ENCODE measurements at places on chromosomes 5 and 9. TPM values are rescaled to one million over a fixed set of nuclear protein-coding genes. Genes with fewer than 3 reads are reported as not detected.
A peak's percentile ranks its signal among the peaks of the same experiment; 100 is the strongest.

DNA sequence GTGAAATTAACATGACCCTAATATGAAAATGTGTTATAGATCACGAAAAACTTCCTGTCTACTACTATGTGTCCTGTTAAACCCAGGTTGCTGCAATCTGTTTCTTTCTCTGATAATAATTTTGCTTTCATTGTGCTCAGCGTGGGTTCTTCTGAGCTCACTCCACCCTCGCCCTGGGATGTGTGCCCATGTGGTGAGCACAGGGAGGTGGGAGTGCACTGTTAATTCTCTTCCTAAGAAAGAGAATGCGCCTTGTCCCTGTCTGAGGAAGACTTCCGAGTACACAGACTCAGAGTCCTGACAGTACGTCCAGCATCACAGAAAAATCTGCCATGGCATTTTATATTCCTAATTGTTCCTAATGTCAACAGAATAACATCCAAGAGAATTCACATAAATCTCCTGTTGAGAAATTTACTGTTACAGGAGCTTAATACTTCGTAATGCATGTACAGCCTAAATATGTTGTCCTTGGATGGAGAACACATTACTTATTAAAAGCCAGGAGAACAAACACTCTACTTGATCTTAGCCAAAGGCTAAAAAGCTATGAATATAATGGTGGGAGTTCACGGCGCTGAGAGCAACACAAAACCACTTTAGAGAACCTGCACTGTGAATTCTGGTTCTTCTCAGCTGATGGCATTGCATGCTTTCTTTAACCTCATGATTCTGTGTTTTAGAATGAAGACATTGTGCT lies 102.6 kb downstream of the PDE4D start:
- no peak for DNase-seq
- peaks cover 52% of the 10 kb centered on the region for H3K4me1 ChIP-seq
- no peaks in the 10 kb centered on the region for H3K36me3 ChIP-seq
- peak overlapping the region; percentile 10 for H3K4me3 ChIP-seq
- peak overlapping the region; percentile 8 for H3K27ac ChIP-seq

- peaks cover 19% of the 10 kb centered on the region for H3K36me3 ChIP-seq
- DNase-seq, result peak; percentile 98
Measured at GRCh38 chr5:149002053-149002452, 60.8 kb downstream of the SH3TC2 start.

GRCh38 chr9:35495984-35496383 lies 6.1 kb downstream of the RUSC2 start:
- no peak overlapping the region for H3K27ac ChIP-seq
- H3K4me1 ChIP-seq, result peaks cover 71% of the 10 kb centered on the region
- no peak overlapping the region for H3K4me3 ChIP-seq
- H3K27me3 ChIP-seq, result no peaks in the 10 kb centered on the region

GRCh38 chr5:149759563-149759962 lies 29.5 kb downstream of the PPARGC1B start:
- H3K27me3 ChIP-seq, result peaks cover 29% of the 10 kb centered on the region
- H3K4me3 ChIP-seq, result no peak overlapping the region
- DNase-seq, result no peak
- H3K36me3 ChIP-seq, result no peaks in the 10 kb centered on the region
- H3K27ac ChIP-seq, result no peak overlapping the region

DNA sequence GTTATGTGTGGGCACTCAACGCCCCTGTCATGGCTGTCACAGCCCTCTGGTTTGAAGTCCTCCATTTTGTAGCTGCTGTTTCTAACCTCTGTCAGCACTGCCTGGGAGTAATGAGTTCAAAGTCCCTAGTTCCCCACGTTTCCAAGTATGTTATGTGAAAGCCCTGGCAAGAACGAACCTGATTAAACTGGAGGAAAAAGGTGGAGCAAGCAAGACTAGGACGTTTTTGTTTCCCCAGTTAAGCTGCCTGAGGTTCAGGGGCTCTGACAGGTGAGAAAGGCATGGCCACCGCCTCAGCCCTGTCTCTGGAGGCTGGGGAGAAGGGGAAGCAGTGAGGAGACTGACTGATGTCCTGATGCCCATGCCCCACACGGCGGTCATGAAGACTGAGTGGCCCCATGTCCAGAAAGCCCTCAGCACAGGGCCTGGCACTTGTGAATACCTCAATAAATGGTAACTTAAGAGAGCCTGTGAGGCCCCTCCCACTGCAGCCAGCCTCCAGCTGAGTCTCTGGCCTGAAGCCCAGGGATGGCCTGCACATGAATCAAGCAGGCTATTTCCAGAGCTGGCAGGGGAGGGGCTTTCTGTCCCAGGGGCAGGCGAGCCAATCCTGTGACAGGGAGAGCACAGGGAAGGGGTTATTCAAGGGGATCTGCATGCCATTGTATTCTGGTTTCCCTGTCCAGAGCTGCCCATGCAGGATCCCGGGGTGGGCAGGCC lies 61.8 kb downstream of the PFDN1 start:
- DNase-seq, result peak; percentile 87
- peaks cover 48% of the 10 kb centered on the region for H3K4me1 ChIP-seq
- H3K27me3 ChIP-seq, result peaks cover 2% of the 10 kb centered on the region

DNA sequence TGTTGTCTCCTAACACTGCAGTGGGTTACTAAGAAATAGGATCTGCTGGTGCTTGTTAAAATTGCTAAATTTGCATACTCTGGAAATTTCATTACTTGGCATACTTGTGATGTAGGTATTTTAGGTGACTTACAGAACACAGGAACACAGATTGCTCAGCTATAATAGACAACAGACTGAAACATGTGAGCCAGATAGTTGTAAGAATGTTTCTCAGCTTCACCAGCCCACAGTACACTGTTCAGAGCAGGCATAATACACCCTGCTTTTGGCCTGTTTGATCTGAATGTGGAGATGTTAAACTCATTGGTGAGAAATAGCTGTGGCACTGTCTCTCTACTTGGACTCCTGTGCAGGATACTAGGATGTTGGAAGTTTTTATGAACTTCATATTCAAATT lies 275.7 kb downstream of the CSNK1G3 start:
- H3K4me3 ChIP-seq, result no peak overlapping the region
- no peaks in the 10 kb centered on the region for H3K27me3 ChIP-seq
- no peak for DNase-seq
- no peaks in the 10 kb centered on the region for H3K4me1 ChIP-seq
- H3K36me3 ChIP-seq, result peaks cover 18% of the 10 kb centered on the region
- H3K27ac ChIP-seq, result no peak overlapping the region

DNA sequence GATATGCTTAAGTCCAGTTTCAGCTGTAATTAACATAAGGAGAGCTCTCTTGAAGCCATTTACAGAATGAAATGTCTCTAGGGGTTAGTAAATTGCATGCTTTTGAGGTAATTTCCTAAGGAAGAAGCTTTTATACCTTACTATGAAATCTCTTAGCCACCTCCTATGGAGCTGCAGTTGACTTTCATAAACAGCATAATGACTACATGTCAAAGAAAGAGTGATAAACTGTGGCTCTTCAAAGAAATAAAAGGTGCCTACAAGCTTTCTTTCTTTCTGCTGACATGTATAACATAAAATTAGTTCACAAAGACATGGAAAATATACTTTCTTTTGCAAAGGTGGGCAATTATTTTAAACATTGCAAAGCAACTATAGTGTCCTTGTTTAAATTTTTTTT lies 90.8 kb downstream of the TMEM167A start:
- DNase-seq, result no peak
- peaks cover 3% of the 10 kb centered on the region for H3K27me3 ChIP-seq
- no peak overlapping the region for H3K4me3 ChIP-seq
- no peaks in the 10 kb centered on the region for H3K4me1 ChIP-seq
- no peak overlapping the region for H3K27ac ChIP-seq
- H3K36me3 ChIP-seq, result no peaks in the 10 kb centered on the region

- peaks cover 28% of the 10 kb centered on the region for H3K27me3 ChIP-seq
- no peaks in the 10 kb centered on the region for H3K4me1 ChIP-seq
- no peaks in the 10 kb centered on the region for H3K36me3 ChIP-seq
- no peak for DNase-seq
Measured at GRCh38 chr5:1847611-1848010, 35.1 kb downstream of the IRX4 start.

GRCh38 chr9:75185585-75186170 lies 97.4 kb downstream of the OSTF1 start:
- H3K4me3 ChIP-seq, result no peak overlapping the region
- H3K27me3 ChIP-seq, result peaks cover 10% of the 10 kb centered on the region
- peaks cover 28% of the 10 kb centered on the region for H3K4me1 ChIP-seq
- DNase-seq, result peak; percentile 29
- H3K27ac ChIP-seq, result no peak overlapping the region
- H3K36me3 ChIP-seq, result no peaks in the 10 kb centered on the region

GRCh38 chr5:99034336-99034735 lies 105.5 kb upstream of the CHD1 start:
- no peak overlapping the region for H3K27ac ChIP-seq
- H3K36me3 ChIP-seq, result no peaks in the 10 kb centered on the region
- peaks cover 24% of the 10 kb centered on the region for H3K4me1 ChIP-seq

GRCh38 chr9:19470981-19471650 lies 62.3 kb downstream of the ACER2 start:
- H3K36me3 ChIP-seq, result no peaks in the 10 kb centered on the region
- H3K4me1 ChIP-seq, result peaks cover 7% of the 10 kb centered on the region
- H3K27me3 ChIP-seq, result peaks cover 20% of the 10 kb centered on the region
- no peak overlapping the region for H3K4me3 ChIP-seq

DNA sequence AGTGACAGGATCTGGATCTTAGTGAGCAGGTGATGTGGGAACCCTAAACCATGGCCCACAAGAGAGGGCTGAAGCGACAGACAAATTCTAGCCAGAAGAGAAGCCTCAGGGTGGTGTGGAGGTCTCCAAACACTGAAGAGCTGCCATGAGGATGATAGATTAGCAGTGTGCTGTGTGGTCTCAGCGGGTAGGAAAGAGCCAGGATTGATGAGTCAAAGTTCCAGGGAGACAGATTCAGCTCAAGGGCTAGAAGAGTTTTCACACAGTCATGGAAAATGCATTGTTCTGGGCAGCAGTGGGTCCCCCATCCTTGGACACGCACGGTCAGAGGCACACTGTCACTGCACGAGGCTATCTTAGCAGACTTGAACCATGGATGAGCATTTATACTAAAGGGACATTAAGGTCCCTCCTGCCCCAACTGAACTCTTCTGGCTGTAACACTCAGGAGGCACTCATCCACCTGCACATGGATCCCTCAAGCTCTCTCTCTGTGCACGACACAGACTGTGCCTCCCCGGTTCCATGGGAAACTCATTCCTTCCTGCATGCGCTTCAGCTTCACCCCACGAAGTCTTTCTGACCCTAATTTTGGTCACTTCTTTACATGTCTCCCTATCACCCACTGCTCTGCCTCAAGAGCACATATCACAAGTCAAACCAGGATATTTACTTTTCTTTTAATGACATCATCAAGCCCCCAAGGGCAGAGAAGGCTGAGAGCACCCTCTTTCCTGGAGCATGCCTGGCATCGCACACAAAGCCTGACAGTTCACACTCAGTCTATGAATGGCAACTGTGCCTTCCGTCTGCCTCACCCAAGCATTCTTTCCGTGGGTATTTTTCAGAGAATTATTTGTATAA lies 84.8 kb downstream of the TLE1 start:
- peaks cover 4% of the 10 kb centered on the region for H3K27me3 ChIP-seq
- H3K27ac ChIP-seq, result no peak overlapping the region
- 0 out of 2 replicates have a peak, but pooled peaks cover 9% of the 10 kb centered on the region for H3K36me3 ChIP-seq
- no peak overlapping the region for H3K4me3 ChIP-seq
- H3K4me1 ChIP-seq, result peaks cover 20% of the 10 kb centered on the region
- no peak for DNase-seq

The MIER3 gene
- total RNA-seq, result 14.5 TPM

The PCDHGA3 gene
- total RNA-seq, result 9.2 TPM

The COL15A1 gene
- 0.37 TPM for total RNA-seq

The RC3H2 gene
- total RNA-seq, result 43.1 TPM

The IFNA2 gene
- not detected for total RNA-seq

The ANKRD34B gene
- not detected for total RNA-seq

The C6 gene
- not detected for total RNA-seq

All from HFFc6 (cell line).